Naive thymus-derived CD4-positive, alpha-beta T cell (primary cell): ENCODE measurements at places on chromosomes 12 and 14. TPM values are rescaled to one million over a fixed set of nuclear protein-coding genes. Genes with fewer than 3 reads are reported as not detected.

DNA sequence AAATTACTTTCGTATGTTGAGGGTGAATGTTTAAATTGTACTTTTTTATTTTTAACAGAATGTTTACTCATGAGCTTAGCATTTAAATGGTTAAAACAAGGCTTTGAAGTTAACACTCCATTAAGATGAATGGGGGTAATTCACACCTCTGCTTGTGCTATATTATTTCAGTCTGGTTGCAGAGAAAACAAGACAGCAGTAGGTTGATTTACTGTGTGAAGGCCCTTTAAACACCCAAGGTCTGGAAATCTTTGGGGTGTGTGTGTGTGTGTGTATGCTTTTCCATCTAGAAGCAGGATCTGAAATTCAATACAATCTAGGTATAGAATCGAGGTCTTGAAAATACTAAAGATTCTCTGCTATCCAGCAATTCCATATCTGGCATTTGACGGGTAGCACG lies 83.8 kb downstream of the SLC38A6 start:
- no peak overlapping the region for H3K4me3 ChIP-seq
- H3K36me3 ChIP-seq, result no peaks in the 10 kb centered on the region
- H3K27ac ChIP-seq, result no peak overlapping the region
- no peak for DNase-seq
- no peaks in the 10 kb centered on the region for H3K27me3 ChIP-seq

- no peaks in the 10 kb centered on the region for H3K36me3 ChIP-seq
- H3K4me3 ChIP-seq, result no peak overlapping the region
- peaks cover 48% of the 10 kb centered on the region for H3K4me1 ChIP-seq
- H3K27ac ChIP-seq, result no peak overlapping the region
- no peak for DNase-seq
Measured at GRCh38 chr14:70931008-70931407, 23.7 kb downstream of the PCNX1 start.

DNA sequence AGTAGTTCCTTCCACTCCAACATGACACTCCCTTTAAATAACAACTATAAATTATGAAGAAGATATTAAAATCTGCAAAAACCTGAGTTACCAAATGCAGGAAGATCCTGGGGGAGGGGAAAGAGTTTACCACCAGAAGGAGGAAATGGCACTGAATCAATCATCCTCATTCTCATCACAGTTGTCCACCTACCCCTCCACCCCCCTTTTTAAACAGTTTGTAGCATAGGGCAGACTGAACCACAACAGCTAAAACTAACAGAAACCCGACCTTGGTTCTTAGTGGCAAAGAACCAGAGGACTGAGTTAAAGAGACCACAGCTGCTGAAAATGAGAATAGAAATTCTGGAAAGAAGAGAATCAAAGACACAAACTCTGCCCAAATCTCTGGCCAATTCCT lies 189.5 kb downstream of the MED13L start:
- DNase-seq, result no peak
- no peaks in the 10 kb centered on the region for H3K27me3 ChIP-seq
- no peak overlapping the region for H3K27ac ChIP-seq
- H3K4me3 ChIP-seq, result no peak overlapping the region

TSPAN9 gene
- 1.5 TPM for total RNA-seq

KCNK10 gene
- total RNA-seq, result not detected in 2 replicates

HOXC4 gene
- not detected for total RNA-seq

TAS2R8 gene
- total RNA-seq, result not detected

PCED1B gene
- total RNA-seq, result 41.4 TPM

ARHGAP9 gene
- total RNA-seq, result 201 and 206 TPM in 2 replicates

DNA sequence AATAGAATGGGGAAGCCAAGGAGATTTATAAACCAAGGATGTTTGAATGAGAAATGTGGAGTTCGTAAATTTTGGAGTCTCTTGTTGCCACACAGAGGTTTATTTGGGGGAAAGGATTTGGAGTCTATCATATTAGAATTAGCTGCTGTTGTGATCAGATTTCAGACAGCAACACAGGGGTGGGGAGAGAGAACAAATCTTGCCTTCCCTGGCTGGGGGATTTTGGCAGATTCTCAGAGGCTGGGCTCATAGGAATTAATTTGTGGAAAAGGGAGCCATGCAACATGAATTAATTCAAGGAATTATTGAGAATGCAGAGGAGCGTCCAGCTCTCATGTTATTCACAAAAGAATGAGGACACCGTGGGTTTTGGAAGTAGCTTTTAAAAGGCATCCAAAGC lies 73.9 kb upstream of the PRMT8 start:
- DNase-seq, result no peak
- H3K4me3 ChIP-seq, result no peak overlapping the region

DNA sequence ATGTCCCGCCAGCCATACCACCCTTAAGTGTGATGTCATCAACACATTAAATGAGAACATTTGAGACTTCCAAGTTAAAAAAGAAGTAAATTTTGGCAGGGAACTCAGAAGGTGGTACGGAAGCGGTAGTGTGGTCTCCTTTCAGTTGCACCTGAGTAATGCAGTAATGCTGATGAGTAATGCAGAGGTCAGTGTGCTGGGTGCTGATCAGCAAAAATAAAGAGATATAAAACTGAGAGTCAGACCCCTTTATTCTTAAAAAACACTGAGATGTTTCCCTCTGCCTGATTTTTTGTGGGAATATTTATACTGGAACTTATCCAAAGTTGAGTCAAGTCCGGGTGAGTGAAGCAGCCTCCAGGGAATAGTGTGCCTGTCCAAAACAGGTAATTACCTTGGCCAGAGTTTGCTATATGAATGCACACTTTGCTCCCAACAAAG lies 370.6 kb upstream of the PRICKLE1 start:
- H3K4me3 ChIP-seq, result no peak overlapping the region
- H3K27ac ChIP-seq, result no peak overlapping the region
- no peaks in the 10 kb centered on the region for H3K4me1 ChIP-seq
- H3K36me3 ChIP-seq, result no peaks in the 10 kb centered on the region
- H3K27me3 ChIP-seq, result no peaks in the 10 kb centered on the region
- no peak for DNase-seq

- no peak for DNase-seq
- no peaks in the 10 kb centered on the region for H3K36me3 ChIP-seq
- H3K4me3 ChIP-seq, result no peak overlapping the region
- no peaks in the 10 kb centered on the region for H3K4me1 ChIP-seq
- H3K27me3 ChIP-seq, result no peaks in the 10 kb centered on the region
- H3K27ac ChIP-seq, result no peak overlapping the region
Measured at GRCh38 chr12:119786539-119786938, 90.6 kb downstream of the CIT start.

DNA sequence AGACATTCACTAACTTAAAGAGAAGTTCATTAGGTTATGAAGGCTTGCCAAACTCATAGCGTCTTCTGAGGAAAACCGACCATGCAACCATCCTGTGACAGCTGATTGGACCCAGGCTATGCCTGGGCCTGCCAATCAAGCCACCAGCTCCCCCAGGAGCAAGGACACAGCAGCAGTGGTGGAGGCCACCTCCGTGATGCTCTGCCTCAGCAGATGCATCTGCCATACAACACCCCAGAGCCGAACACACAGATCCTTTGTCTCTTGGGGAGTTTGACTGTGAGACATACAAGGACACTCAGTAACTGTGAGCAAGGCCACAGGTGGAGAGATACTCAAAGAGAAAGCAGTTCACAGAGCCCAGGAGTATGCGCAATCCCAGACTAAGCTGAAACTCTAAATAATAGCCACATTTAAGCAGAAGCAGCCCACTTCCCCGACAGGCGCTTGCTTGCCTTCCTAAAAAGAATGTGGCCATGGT lies 10.0 kb upstream of the CNIH1 start:
- H3K36me3 ChIP-seq, result no peaks in the 10 kb centered on the region
- no peak for DNase-seq
- H3K4me1 ChIP-seq, result no peaks in the 10 kb centered on the region
- H3K27ac ChIP-seq, result no peak overlapping the region

DNA sequence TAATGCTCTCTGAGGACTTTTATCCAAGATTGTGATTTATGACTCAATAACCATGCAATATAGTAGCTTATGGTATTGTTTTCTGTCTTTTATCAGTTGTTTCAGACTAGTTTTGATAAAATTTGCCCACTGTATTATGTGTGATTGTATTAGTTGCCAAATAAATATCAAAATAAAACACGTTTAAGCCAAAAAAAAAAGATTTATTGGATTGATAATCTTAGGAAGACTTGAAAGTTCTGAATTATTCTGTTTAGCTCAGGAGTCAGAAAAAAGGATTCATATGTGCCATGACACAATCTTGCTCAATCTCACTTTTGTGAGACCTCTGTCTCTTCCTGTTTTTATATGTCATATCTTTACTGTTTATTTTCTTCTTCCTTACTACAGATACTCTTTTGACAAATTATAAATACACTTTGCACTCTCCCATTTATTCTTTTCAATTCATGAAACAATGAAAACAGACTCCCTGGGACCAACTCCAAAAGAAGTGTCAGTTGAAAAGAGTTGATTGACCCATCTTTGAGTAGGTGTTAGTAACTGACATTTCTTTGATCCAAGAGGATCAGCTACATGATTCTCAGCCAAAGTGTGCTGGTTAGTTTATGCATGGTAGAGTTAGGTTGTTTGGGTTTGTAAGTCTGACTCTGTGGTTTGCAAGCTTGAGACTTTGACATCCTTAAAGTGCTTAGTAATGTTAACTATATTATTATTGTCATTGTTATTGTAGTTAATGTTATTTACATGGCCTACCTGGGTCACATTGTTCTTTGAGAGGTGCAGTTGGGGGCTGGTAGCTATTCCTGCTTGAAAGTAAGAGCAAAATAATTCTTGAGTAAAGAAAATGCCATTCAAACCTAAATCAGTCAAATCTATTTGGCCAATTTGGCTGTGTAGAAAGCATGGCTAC lies 2.5 kb downstream of the OR6C76 start:
- no peaks in the 10 kb centered on the region for H3K36me3 ChIP-seq
- H3K27me3 ChIP-seq, result peaks cover 3% of the 10 kb centered on the region
- no peaks in the 10 kb centered on the region for H3K4me1 ChIP-seq
- H3K4me3 ChIP-seq, result no peak overlapping the region

ZDHHC22 gene
- total RNA-seq, result not detected

CATSPERB gene
- total RNA-seq, result 6.6 TPM

GRCh38 chr12:21656905-21657325 lies 727 bp downstream of the LDHB start:
- H3K4me1 ChIP-seq, result peaks cover 25% of the 10 kb centered on the region
- peak overlapping the region; percentile 89 for H3K4me3 ChIP-seq
- DNase-seq, result peak; percentile 40
- peaks cover 18% of the 10 kb centered on the region for H3K36me3 ChIP-seq
- peak overlapping the region; percentile 83 for H3K27ac ChIP-seq

PZP gene
- not detected for total RNA-seq

SLC4A8 gene
- total RNA-seq, result 5.3 and 8.4 TPM in 2 replicates

- no peaks in the 10 kb centered on the region for H3K27me3 ChIP-seq
- no peaks in the 10 kb centered on the region for H3K4me1 ChIP-seq
- no peak for DNase-seq
- no peaks in the 10 kb centered on the region for H3K36me3 ChIP-seq
- H3K27ac ChIP-seq, result no peak overlapping the region
Measured at GRCh38 chr12:77895699-77896098, 65.0 kb downstream of the NAV3 start.

DNA sequence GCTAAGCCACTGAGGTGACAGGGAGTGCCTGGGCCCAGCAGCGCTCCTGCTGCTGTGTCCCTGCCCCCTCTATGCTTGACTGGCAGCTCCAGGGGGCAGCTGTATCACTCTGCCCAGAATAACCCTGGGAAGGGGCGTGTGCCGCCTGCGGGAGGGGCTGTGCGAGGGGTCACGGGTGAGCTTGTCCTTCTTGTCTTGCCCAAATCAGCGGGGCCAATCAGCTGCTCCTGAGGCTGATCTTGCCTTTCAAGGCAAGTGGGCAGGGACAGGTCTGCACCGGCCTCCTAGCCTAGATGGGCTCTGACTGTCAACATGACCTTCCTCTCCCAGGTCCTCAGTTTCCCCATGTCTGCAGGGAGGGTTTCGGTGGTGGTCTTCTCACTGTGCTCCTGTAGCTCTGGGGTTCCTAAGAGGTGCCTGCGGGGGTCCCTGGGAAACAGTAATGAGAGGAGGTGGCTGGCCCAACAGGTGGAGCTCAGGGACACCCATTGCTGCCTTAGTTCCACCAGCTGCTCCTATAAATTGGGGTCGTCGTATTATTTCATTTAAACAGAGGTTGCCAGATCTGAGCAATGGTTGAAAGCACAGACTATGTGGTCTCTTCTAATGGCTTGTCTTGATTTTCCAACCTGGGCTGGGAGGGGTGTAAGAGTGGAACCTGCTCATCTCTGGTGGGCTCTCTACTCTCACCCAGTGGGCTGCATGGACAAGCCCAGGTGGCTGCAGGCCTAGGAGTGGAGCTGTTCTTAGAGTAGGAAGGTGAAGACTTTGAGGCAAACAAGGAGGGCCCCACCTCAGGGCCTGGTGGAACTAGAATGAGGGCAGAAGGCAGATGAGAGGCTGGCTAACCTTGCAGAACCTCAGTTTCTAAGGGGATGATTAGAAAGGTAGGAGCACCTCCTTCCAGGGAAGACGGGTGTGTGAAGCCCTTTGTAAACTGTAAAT lies 11.7 kb downstream of the RTL1 start:
- no peaks in the 10 kb centered on the region for H3K27me3 ChIP-seq
- H3K4me1 ChIP-seq, result no peaks in the 10 kb centered on the region
- H3K4me3 ChIP-seq, result no peak overlapping the region
- H3K36me3 ChIP-seq, result no peaks in the 10 kb centered on the region

IGF1 gene
- total RNA-seq, result 0.37 TPM

GRCh38 chr14:52402812-52403526 lies 88.9 kb downstream of the PTGER2 start:
- H3K27ac ChIP-seq, result no peak overlapping the region
- no peak overlapping the region for H3K4me3 ChIP-seq
- no peaks in the 10 kb centered on the region for H3K36me3 ChIP-seq
- H3K27me3 ChIP-seq, result no peaks in the 10 kb centered on the region

DNA sequence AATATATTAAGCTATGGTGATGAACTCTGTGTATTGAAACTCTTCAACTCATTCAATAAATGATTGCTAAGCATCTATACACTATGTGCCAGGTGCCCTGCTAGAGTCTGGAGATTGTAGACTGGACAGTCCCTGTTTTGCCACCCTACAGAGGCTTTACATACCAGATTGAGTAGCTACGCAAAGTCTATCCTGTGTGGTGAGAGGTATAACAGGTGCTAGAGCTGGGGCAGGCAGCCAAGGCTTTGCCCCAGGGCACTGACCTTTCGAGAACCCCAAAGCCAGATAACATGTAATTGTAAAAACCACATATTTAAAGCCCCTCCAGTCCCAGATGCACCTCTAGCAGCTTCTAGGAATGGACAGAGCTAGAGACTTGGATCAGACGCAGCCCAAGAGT lies 52.8 kb downstream of the PPM1H start:
- H3K27ac ChIP-seq, result no peak overlapping the region
- no peaks in the 10 kb centered on the region for H3K4me1 ChIP-seq
- no peak overlapping the region for H3K4me3 ChIP-seq
- H3K27me3 ChIP-seq, result no peaks in the 10 kb centered on the region
- DNase-seq, result no peak

GRCh38 chr14:34300882-34301734 lies 160.9 kb downstream of the SPTSSA start:
- H3K36me3 ChIP-seq, result no peaks in the 10 kb centered on the region
- H3K27ac ChIP-seq, result no peak overlapping the region
- H3K4me1 ChIP-seq, result no peaks in the 10 kb centered on the region
- no peak for DNase-seq
- no peaks in the 10 kb centered on the region for H3K27me3 ChIP-seq
